ENCODE measurements at places on chromosomes 6 and 20.

DNA sequence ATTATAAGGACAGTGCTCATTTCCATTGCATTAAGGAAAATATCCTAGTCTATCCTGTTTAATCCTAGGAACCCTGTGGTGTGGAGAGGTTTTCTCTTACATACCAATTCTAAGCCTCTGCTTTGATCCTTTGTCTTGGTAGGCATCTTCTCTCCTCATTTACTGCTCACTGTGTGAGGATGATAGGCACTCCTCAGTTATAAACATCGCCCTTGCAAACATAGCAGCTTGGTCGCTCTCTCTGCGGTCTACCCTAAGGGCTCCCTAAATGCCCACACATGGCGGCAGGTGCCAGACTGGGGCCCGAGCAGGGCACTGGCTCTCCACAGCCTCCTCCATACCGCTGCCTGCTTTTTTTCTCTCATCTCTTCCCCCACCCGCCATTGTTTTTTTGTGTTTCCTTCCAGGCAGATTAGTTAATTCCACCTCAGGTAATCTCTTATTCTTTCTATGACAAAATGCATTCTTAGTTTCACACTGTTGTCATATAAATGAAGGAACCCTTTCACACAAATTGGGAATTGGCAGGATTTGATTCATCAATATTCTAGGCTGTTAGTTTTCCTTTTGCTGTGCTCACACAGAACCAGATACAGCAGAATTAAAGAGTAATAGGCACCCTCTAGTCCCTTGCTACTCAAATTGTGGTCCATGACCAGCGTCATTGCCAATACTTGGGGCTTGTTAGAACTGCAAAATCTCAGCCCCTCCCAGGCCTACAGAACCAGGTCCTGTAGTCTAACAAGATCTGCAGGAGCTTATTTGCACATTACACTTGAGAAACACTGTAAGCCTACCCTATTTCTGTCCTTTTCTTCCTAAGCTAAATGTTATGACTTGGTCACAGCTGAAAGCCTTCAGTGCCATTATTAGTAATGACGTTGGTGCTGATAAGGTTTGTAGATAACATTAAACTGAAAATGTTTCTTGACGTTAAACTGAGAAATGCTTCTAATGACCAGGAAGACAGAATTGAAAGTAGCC is 36.3 kb downstream of the CARMIL1 start:
- no peak for DNase-seq

GRCh38 chr20:3716195-3716834 is 3.9 kb upstream of the SIGLEC1 start:
- peak; percentile 50 for DNase-seq

DNA sequence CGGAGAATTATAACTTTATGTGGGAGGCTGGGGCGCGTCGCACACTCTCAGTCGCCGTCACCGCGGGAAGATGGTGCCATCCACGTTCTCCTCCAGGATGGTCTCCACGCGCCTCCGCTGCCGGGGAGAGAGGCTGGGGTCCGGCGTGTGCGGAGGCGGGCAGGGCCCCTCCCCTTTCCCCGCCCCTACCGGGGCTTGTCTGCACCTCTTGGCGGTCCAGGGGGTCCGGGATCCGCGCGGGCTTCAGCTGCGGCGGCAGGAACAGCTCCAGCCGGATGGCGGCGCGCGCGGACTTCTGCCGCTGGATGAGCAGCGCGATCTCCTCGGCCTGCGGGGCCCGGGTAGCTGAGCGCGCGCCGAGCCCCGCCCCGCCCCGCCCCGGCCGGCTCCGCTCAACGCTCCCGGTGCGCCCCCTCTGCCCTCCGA is 807 bp downstream of the LKAAEAR1 start:
- DNase-seq, result peak; percentile 78

DNA sequence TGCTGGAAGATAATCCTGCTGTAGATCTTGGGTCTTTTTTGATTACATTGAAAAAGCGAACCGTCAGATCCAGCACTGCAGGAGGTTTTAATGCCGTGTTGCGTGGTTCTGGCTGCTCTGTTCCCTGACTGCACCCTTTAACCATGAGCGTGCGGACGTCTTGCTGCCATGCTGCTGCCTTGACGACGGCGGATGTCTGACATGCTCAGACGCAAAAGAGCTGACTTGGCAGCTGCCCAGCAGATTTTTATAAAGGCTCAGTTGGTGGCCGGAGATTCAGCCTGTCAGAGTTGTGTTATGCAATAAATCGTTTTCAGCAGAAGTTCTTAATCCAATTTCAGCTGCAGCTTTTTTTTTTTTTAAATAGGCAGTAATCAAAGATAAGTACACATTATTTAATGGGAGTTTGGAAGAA is 119.4 kb downstream of the JARID2 start:
- DNase-seq, result peak; percentile 69

- no peak for DNase-seq
These were observed 4.5 kb downstream of the CCN6 start for GRCh38 chr6:112058243-112059032.

GRCh38 chr20:49680484-49680883 is 33.2 kb downstream of the B4GALT5 start:
- no peak for DNase-seq

DNA sequence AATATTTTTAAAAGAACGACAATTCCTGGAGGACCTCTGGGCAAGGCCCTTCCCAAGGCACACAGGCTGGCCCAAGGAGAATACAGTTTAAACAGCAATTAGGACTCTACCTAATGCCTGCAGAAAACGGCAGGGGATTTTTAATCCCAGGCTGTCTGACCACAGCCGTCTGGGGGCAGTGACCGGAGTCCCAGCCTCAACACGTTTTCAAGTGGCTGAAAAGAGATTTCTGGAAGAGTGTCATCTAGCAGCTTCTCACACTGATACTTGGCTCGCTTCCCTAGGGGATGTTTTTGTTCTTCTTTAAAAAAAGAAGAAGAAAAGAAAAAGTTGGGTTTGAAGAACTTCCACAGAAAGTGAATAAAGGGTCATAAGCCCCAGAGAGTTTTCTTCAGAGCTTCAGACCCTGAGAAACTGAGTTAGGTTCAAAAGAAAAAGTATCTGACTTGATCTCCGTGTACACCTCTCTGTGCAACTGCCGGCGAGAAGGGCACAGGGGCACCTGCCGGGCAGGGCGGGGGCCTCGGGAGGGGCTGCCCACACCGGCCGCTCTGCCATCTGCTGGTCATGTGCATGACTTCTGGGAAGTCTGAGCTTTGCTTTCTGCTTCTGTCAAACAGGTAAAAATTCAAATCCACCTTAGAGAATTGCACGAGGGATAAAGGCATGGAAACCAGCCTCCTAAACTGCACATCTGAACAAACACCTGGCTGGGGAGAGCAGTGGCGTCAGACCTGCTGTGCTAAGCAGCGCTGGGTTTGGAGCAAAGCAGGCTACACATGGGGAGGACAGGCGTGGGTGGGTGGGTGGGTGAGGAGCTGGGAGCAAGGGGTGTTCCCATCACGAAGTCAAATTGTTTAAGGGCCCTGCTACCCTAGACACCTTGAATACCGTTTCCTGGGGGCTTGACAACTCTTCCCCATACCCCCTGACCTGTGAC is 33.0 kb downstream of the RRBP1 start:
- DNase-seq, result peak; percentile 29

GRCh38 chr6:13932785-13933184 is 8.0 kb downstream of the RNF182 start:
- DNase-seq, result no peak

DNA sequence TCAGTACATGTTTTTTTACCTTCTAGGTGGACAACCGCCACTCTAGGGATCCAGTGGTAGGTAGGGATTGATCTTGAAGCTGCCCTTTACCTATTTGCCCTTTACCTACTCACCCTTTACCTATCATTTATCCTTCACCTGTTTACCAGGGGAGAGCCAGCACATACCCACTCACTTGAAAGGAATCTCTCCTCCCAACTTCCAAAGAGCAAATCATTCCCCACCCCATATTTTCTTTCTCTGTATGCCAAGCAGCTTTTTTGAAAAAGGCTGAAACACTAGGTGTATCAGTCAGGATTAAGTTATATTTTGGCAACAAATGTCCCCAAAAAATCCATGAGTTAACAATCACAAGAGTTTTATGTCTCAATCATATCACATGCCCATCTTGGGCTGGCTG is 10.5 kb upstream of the EPM2A start:
- DNase-seq, result no peak

GRCh38 chr20:35273449-35274171 is 4.3 kb downstream of the MMP24OS start:
- DNase-seq, result no peak

GRCh38 chr6:98669371-98669770 is 165.0 kb upstream of the POU3F2 start:
- no peak for DNase-seq

DNA sequence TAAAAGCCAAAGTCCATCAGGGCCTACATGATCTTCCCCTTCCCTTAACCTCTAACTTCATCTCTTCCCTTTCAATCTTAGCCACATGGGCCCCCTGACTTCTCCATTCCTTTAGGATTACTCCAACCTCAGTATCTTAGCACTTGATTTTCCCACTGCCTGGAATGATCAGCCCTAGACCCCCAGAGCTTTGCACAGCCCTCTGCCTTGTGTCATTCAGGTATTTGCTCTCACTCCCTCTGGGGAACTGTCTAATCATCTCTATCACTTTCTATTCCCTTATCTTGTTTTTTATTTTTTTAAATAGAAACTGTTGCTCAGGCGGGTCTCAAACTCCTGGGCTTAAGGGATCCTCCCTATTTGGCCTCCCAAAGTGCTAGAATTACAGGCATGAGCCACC is 13.3 kb upstream of the ZNFX1 start:
- no peak for DNase-seq

GRCh38 chr20:5046656-5047339 is 45.5 kb upstream of the SLC23A2 start:
- DNase-seq, result no peak

GRCh38 chr6:120077489-120077888 is 727.9 kb upstream of the MAN1A1 start:
- DNase-seq, result no peak

- no peak for DNase-seq
These were observed 39.8 kb downstream of the PRDM1 start for GRCh38 chr6:106125925-106126435.

DNA sequence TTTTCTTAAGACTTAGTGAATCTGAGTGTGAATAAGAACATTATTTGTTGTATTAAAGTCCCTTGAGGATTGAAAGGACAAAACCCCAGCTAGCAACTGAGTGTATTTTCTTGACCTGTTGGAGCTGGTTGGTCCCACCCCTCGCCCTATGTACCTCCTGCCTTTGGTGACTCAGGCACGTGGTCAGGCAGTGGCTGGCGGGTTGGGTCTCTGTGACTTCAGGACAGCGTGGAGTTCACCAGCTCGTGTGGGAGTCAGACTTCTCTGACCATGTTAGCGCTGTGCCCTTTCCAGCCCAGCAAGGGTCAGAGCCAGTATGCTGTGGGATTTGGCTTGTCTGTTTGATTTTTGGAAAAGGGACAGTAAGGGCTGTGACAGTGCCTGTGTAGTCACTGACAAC is 93.7 kb downstream of the SSR1 start:
- DNase-seq, result no peak

GRCh38 chr20:46190478-46191167 is 72.5 kb downstream of the CD40 start:
- no peak for DNase-seq

DNA sequence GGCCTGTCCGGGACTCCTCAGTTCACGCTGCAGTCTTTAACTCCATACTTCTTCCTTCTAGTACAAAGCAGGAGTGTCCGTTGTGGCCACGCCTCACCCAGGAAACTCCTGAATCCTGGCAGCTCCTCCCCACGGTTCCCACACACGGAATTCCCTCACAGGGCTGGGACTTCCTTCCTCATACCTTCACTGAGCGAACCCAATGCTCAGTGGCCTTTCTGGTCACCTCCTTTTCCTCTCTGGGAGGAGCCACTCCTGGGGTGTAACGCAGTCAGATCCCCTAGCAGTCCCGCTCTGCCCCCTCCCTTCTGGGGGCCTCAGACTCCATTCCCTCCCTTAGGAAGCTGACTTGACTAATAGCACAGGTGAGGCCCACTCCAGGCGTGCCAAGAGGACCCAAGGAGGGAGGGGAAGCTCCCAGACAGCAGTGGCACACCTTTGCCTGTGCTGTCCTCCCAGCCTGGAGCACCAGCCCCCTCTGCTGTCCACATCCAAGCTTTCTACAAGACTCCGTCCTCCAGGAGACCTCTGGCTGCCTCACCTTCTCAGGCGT is at the start of gene SLC52A3:
Gene SLC52A3 (minus strand): TSS at position 75 of the 553 bp plus-strand sequence. CDS start 2,726 bp downstream, outside the sequence.
- DNase-seq, result no peak

GRCh38 chr6:25352285-25352684 is 73.1 kb downstream of the CARMIL1 start:
- no peak for DNase-seq

- no peak for DNase-seq
These were observed 78.8 kb upstream of the DEFB112 start for GRCh38 chr6:50128420-50129005.

- DNase-seq, result no peak
These were observed 99.0 kb downstream of the GMPR start for GRCh38 chr6:16337295-16337975.

DNA sequence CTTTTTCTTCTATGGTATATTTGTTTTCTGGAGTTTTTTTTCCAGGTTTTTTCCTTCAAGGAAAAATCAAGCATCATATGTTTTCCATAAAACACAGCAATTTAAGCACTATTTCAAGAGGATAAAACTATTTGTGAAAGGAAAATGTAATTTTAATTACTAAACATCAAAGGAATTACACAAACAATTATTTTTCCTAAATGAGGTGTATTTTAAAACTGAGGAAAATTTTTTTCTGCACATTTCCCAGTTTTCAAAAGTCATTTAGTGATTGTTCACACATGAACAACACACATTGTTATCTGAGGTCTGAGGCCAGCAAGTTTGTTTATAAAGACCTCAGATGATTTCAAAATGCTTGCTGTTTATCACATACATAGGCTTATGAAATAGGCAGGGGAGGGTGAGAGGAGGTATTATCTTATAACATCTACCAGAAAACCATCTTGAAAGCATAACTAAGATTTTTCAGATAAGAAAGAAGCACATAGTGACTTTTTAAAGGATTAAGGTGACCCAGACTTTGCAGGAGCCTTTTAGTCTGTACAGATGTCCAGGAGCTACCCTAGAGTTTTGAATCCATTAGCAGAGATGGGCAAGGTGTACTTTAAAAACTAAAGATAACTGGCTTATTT is 381.6 kb downstream of the GJA1 start:
- no peak for DNase-seq

DNA sequence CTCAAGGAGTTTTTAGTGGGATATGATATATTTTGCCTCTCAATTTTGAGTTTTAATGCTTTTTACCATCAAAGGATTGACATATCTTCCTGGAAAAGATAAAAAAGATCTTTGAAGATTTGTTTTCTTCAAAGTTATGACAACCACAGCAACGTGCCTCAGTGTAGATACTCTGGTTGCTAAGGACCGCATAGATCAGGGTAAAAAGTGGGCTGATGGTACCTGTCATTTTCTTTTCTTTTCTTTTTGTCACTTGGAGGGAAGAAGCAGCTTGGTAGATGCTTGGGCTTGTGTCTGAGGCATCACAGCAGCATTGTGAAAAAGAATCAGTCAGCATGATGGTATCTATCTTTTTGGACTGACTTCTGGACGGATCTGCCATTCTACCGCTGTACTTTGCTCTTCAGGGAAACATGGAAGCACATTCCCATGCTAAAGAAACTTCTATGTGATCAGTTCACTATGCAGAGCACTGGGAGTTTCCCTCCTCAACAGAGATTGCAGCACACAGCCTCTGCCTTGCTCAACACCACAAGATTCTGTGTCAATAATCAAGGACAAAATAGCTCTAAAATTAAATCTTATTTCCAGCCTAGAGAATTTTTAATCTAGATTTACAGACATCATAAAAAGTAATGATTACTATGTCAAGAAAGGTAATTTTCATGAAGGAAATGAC is 54.8 kb upstream of the SGK1 start:
- no peak for DNase-seq

All from activated CD8-positive, alpha-beta T cell treated with anti-CD3 and anti-CD28 coated beads, Interleukin-2, amount 10 ng/mL, durations not matched to agents 7 days and 5 days (primary cell).